ENCODE measurements at places on chromosomes 16 and 17.

- DNase-seq, result no peak
These were observed 6.6 kb downstream of the PTX4 start for GRCh38 chr16:1481906-1482835.

DNA sequence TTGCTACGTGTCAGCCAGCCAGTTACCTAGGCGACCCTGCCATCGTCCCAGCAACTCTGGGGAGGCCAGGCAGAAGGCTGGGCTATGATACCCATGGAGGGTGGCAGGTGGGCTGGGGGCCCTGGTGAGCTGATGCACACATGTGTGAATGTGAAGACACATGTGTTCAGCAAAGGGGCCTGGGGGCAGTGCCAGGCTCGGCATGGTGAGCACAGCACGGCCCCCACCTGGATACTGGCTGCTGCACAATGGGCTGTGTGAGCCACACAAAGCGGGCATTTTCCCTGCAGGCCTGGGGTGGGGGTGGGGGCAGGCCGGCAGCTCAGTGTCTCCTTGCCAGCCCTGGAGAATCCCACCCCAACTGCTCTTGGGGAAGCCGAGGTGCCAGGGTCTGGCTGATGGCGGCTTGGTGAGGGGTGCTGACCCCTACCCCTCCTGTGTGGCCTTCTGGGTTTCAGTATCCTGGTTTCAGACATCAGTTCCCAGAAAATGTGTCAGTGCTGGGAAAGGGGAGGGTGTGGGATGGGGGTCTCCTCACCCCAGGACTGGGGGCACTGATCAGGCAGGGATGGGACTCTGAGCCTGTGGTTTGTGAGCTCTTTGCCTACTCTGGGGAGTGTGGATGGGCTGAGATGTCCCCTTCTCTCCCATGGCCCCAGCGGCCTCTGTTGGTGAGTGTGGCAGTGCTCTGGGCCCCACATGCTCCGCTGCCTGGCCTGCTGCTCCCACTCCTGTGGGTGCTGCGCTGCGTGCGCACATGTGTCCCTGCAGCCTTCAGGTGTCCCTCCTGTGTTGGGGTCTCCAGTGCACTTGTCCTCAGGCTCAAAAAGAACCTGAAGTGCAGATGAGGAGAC, 5.1 kb downstream of the LLGL1 start:
- DNase-seq, result peak; percentile 86

DNA sequence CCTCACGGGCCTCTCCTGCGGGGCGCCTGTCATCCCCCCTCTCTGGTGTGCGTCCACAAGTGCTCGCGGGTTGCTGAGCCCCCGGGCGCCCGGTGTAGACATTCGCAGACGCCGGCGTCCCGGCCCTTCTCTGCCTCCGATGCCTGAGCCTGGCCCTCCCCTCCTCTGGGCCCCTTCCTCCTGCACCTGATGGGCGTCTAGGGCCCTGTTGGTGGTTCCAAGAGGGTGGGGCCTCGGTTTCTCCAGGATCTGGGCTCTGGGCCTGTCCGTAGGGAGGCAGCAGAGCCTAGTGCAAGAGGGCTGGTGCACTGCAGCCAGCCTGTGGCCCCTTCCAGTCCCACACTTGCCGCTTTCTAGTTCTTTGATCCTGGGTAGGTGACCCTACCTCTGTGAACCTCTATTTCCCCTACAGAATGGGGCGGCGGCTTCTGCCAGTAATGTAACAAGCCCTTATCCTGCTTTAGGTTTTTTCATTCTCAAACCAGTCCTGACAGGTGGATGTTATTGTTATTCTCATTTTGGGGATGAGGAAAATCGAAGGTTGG, 623 bp downstream of the E4F1 start:
- DNase-seq, result no peak

DNA sequence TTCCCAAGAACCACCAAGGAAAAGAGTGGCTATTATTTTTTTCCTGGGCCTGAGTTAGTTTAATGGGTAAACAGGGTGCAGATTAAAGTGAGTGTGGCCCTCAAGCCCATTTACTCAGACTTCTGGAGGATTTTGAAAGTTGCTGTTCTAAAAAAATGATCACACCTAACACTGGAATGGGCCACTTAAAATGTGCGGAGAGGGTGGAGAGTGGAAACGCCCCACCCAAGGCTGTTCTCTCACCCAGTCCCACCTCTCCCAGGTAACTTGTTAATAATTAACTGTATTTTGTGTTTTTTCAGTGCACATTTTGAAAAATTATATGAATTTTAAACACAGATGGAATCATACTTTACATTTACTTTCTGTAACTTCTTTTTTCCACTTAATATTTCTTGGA, 5.4 kb downstream of the HIRIP3 start:
- DNase-seq, result no peak

- DNase-seq, result no peak
These were observed 40.2 kb upstream of the MAF start for GRCh38 chr16:79640513-79641360.

DNA sequence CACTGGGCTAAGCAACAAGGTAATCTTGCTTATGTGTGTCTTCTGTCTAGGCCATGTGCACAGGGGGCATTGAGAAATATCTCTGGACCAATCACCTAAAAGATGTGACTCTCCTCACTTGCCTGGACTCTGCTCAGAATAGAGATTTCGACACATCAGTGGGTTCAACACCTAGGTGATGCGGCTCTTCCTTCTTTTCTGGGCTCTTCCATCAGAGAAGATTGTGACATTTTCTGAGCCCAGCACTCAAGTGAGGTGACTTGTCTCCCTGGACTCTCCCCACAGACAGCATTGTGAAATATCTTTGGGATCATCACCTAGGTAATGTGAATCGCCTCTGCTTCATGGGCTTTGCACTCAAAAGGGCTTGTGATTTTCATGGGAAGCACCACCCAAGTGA, 1904.1 kb downstream of the TP53TG3F start:
- no peak for DNase-seq

DNA sequence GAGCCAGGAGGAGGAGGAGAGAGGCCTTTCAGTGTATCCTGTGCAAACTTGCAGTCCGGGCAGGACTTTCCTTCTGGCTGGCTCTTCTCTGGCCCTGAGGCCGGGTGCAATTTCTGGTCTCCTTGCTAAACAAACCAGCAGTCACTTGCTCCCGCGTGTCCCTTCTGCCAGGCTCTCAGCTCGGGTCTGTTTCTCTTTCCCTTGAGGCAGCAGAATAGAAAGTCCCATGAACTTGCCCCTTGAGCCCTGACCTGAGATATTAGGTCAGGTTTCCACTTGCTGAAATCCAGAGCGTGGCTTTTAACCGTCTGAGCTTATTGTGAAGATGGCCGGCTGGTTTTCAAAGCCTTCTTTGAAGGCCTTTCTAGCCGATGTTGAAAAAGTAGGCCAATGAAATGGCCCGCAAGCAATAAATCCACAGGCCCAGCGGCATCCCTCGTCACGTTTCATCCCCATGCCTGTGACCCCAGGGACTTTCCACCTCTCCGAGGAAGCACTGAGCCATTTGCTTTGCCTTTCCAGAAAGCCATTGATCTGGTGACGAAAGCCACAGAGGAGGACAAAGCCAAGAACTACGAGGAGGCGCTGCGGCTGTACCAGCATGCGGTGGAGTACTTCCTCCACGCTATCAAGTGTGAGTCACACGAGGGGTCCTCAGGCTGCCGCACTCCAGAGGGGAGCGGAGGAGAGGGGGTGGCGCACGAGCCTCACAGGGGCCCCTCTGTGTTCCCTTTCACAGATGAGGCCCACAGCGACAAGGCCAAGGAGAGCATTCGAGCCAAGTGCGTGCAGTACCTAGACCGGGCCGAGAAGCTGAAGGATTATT, 4.5 kb downstream of the VPS4A start:
- no peak for DNase-seq

DNA sequence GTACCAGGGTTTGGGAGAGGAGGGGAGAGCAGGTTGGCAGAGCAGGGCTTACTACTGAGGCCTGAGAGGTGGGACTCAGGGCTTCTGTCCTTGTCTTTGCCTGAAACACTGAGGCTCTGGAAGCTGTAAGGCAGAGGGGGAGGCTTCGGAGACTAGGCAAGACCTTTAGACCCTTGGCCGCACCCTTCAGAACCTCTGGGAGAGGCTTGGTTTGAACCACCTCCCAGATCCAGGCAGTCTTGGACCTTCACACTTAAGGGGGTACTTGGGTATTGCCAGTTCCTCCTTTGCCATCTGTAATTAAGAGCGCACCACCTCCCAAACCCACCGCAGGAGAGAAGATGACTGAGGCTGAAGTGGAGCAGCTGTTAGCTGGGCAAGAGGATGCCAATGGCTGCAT, 12.9 kb downstream of the MYL4 start:
- DNase-seq, result no peak

DNA sequence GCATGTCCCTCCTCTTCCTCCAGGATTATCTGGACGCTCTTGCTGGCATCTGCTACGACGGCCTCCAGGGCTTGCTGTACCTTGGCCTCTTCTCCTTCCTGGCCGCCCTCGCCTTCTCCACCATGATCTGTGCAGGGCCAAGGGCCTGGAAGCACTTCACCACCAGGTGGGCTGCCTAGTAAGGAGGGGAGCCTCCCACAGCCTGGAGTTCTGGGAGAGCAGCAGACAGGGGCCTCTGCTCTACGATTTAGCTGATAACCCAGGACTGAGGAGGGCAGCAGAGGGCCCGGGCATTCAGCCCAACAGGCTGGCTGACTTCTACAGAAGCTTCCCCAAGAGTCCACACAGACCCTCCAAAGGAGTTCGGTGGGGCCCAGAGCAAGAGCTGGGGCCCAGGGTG, 21.8 kb upstream of the DNAI2 start:
- DNase-seq, result no peak

DNA sequence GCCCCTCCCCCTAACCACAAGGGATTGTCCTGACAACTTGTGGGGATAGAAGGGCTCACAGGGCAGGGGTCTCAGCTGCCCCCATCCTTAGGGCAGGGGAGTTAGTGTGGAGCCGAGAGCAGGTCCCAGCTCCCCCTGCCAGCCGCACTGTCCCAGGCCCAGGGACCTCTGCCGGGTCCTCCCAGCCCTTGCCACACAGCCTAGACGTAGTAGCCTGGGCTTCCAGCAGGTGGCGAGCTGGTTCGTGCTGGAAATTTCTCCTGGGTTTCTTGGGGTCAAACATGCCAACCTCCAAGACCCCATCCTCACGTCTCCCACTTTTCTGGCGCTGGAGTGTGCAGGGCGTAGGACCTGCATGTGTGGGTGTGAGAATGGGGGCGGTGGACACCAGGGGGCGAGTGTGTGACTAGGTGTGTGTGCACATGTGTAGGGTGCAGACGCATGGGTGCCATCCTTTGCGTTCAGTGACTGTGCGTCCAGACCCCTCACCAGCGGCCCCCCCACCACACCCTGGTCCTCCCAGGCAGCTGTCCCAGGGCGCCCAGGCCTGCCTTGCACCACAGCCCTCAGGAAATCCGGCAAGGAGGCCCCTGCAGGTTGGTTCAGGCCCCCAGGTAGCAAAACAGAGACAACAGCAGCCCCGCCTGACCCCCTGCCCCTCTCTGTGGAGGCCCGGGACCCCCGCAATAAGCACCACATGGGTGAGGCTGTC, 29.5 kb downstream of the SBK1 start:
- no peak for DNase-seq

GRCh38 chr17:26774291-26775218, 519.4 kb upstream of the WSB1 start:
- DNase-seq, result no peak

DNA sequence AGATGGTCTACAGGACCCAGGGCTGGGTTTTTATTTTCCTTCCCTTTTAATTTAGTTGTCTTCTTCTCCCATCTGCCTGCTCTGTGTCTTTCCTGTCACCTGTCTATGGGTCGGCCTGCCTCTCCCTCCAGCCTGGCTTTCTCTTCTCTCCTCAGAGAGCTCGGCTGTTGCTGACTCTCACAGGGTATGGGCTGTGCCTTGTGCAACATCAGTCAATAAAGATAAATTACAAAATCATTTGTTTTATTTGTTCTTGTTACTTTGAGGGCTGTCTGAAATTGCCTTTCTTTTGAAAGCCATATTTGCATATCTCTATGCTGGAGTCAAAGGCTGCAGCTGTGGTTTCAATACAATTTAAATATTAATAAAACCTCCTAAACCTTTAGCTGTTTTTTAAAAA, 15.6 kb downstream of the RND2 start:
- DNase-seq, result no peak

DNA sequence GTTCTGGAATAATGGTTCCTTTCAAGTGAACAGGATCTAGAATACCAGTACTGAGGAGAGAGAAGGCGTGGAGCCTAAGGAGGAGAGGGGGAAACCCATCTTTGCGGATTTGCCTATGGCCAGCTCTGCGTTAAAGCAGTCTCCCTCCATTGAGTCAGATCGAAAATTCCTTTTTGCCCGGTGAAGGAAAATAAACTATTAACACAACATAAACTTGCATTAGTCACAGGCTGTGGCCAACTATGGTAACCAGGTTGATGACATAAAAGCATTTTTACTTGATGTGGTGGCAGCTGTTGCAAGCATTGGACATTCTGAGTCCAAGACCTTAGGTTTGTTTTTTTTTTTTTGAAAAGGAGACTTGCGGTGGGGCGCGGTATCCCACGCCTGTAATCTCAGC, 8.9 kb downstream of the LDAF1 start:
- DNase-seq, result no peak
